ENCODE measurements at places on chromosomes 3 and 15.

- DNase-seq: no peak
These were observed 664 bp upstream of the NR2C2 start for GRCh38 chr3:14946739-14947099.

- DNase-seq: no peak
These were observed 10.1 kb downstream of the PP2D1 start for GRCh38 chr3:20001932-20002331.

GRCh38 chr3:53244271-53244670 is 11.6 kb downstream of the TKT start:
- no peak for DNase-seq

DNA sequence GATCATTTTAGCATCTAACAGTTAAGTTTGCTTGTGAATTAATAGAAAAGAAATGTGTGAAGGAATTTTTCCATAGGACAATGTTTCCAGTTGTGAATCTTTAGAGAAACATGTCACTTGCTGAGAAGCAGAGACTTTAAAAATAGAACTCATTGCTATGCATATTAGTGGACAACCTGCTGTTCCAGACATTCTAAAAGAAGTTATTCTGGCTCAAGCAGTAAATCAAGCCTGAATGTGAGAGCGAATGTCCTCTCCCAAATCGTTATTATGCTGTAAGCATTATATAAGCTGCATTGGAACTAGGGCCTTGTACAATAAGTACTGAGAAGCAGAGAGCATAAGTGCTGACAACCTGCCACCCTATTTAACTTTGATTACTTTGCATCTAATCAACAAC is 990.9 kb downstream of the PLOD2 start:
- DNase-seq: no peak

DNA sequence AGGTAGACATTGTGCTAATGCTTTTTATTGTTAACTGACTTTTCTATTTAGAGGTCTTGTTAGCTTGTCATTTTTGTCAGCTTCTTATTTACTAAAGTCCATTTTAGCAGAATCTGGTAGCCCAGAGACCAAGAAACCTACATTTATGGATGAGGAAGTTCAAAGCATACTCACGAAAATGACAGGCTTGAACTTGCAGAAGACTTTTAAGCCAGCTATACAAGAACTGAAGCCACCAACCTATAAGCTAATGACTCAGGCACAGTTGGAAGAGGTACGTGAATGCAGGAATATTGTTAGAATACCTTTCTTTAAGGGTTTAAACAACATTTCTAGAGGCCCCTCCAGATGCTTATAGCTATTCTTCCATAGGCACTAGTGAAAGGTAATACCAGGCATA is 3.0 kb downstream of the MRPS22 start:
- DNase-seq: no peak

DNA sequence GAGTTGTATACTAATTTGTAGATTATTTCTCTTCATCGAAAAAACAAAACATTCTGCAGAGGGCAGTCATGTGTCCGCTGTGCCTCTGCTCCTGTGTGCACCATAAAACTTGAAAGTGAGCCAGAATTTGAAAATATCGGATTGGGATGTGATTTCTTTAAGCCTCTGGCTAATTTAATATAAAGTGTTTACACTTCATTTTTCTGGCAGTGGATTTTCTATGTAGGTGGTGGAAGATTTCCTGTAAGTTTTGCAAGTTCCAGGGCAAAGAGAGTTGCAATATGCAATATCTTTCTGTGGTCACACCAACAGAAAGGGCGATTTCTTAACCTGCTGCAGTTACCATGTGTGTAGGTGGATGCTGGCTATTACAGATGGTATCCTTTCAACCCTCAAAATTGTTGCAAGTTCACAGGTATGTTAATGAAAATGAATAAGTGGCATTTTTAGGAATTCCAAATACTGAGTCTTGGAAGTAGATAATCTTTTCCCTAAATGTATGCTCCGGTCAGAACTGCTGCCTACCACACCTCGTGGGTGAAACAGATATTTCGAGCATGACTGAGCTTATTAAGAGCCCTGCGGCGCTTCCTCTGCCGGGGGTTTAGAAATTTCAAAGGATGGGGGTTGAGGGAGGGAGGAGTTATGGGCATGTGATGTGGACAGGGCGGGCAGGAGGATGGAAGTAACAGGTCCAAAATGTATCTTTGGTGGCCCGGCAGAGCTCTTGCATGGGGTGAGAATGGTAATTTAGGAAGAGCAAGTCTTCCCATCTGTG is 134.0 kb downstream of the PGPEP1L start:
- peak; percentile 66 for DNase-seq

GRCh38 chr15:65400760-65401610 is 21.8 kb downstream of the IGDCC4 start:
- peak; percentile 98 for DNase-seq

DNA sequence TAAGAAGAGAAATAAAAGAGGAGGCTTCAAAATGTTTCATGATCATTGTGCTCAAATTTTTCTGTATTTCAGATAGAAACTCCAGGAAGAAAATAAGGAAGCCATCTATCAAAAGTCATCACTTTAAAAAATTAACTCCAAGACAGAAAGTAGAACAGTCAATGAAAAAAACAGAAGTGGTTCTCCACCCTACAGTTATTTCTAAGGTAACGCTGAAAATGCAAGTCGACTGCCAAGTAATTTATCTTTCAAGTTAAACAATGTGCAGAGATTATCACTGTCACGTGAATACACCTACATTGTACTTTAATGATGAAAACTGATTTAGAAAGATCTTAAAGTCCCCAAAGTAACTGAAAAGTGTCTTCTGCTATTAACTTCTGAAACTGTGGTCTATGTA is 78.5 kb upstream of the SNRPA1 start:
- peak; percentile 16 for DNase-seq

DNA sequence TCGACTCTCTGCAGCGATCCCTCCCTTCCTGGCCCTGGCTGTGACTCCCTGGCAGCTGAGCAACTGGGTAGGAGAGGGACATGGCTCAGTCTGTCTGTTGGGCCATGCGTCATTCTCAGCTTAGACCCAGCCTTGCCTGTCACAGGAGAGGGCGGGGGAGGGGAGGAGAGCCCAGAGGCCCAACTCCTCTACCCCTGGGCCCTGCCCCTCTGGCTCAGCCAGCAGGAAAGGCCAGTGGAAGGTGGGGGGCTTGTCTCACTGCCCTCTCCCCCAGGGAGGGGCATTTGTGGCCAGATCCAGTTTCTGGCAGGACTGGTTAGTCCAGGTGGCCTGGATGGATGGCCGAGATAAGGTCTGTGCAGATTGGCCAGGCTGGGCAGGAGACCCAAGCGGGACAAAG is 31.6 kb downstream of the DNAJB8 start:
- no peak for DNase-seq

DNA sequence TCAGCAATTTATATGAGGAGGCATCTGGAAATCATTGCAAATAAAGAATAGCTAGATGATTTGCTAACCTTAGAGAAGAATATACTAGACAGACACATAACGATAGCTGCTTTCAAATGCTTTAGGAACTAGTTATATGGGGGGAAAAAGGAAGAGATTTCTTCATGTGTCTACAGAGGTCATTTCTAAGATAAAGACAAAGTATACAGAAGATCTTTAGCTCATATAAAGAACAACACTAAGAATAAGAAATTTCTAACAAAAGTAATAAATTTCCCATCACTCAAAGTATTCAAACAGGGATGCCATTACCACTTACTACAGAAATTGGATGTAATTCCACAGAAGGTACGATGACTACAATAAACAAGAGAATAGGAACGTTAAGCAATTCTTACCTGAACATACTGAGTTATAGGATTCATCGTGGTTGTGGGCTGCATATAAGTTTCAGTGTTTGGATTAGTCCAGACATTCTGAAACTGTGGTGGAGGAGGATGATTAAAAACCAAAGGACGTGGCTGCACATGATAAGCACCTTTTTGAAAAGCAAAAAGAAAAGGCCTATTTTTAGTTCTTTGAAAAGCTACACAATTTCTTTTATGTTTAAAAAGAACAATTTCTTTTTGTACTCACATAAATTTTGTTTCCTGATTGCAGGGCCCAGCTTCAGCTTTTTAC is 8.7 kb downstream of the DAZL start:
- no peak for DNase-seq

- no peak for DNase-seq
These were observed 12.0 kb upstream of the LMAN1L start for GRCh38 chr15:74800559-74801094.

- DNase-seq: no peak
These were observed 233.1 kb upstream of the HES1 start for GRCh38 chr3:193902607-193903511.

GRCh38 chr3:49563040-49563578 is 8.8 kb downstream of the BSN start:
- DNase-seq: no peak

DNA sequence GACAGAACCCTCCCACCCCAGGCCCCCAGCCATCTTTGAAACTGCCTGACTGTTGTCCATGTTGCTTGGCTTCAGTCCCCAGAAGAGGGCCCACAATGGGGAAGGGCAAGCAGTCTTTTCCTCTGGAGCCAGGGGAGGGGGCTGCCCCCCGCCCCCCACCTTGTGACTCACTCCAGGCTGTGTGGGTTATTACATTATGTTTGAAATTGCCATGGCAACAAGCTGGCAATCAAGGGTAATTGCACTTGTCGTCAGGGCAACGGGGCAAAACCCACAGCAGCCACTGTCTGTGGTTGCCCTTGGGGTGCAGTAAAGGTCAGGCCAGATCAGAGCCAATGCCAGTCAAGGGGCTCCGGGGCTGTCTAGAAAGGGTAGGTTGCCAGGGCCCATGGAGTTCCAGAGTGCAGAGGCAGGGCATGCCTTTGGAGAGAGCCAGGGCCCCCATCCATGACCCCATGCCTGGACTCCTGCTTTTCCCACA is 3.1 kb upstream of the CAMKV start:
- peak; percentile 53 for DNase-seq

DNA sequence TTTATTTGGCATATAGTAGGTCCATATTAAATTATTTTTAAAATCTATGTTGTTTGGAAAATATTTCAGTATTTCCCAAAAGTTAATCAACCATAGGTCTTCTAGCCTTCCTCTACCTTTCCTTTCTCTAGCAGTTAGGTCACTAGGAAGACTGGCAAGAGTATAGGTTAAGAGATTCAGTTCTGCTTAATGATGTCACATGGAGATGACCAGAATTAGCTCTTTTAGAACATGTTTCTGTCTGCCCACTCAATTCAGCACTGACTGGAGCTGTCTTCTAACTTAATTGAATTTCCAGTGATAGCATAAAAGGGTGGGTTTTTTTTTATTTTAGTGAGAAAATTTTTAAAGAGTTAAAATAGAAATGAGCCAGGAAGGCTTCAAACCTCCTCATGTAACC is 23.8 kb upstream of the ZBED2 start:
- no peak for DNase-seq

DNA sequence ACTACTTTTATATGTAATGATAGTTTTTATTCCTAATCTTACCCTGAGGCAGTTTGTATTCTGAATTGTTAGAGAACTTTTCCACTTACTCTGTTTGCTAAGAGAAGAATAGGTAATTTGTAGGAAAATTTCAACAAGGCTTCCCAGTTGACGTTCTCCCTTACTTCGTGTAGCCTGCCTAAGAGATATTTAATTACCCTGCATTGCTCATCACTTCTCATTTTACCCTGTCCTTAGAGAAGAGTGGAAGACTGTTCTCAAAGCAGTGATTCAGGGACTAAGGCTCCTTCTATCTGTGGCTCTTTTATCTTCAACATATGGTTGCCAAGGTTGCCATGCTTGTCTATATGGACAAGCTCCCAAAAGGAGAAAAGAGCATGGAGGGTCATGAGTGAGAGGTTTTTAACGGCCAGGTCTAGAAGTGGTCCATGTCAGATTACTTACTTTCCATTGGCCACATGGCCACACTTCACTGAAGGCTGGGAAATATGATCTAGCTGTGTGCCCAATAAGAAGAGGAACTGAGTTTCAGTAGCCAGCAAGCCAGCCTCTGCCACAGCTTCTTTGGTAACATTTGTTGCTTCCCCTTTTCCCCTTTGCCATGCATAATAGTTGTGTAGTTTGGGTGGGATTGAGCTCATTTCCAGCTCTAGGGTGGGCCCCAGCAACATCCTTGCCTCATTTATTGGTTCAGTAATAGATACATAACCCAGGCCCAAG is 22.1 kb downstream of the PDE8A start:
- DNase-seq: peak; percentile 93

- DNase-seq: no peak
These were observed 96.0 kb downstream of the GTPBP8 start for GRCh38 chr3:113086560-113087461.

- DNase-seq: no peak
These were observed 3.5 kb upstream of the ALDH1A2 start for GRCh38 chr15:58069008-58069407.

DNA sequence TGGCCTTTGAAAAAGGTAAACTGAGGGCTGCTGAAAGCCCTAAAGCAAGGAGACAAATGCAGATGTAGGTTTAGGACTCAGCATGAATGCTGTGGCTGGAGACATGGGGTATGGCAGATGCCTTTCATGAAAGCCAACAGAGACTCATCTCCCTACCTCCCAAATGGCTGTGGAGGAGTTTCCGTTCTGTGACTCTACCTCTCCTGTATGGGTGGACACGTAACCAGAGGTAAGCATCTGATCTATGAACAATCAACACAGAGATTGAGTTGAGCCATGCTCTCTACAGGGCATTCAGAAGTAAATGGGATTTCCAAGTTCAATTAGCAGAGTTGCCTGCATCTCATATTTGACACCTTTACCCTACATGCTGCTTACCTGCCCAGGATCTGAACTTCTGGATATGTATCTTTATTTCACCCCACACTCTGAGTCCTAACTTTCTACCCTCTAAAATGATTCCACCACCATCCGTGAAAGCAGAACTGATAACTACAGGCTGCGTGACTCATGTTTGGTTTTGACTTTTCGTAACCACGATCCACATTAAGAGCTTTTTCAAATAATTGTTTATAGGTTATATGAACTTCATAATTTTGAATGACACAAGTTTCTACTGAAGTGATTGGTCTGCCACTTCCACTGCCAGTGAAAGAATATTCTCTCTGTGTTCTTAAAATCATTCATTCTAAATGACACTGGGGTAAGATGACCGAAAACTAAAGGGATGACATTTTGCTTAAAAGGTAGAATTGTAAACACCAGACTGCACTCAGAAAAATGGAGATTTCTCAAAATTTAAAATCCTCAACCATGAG is 1058.7 kb downstream of the FHIT start:
- no peak for DNase-seq

- DNase-seq: peak; percentile 74
These were observed 65.0 kb downstream of the FRMD4B start for GRCh38 chr3:69320871-69321271.

DNA sequence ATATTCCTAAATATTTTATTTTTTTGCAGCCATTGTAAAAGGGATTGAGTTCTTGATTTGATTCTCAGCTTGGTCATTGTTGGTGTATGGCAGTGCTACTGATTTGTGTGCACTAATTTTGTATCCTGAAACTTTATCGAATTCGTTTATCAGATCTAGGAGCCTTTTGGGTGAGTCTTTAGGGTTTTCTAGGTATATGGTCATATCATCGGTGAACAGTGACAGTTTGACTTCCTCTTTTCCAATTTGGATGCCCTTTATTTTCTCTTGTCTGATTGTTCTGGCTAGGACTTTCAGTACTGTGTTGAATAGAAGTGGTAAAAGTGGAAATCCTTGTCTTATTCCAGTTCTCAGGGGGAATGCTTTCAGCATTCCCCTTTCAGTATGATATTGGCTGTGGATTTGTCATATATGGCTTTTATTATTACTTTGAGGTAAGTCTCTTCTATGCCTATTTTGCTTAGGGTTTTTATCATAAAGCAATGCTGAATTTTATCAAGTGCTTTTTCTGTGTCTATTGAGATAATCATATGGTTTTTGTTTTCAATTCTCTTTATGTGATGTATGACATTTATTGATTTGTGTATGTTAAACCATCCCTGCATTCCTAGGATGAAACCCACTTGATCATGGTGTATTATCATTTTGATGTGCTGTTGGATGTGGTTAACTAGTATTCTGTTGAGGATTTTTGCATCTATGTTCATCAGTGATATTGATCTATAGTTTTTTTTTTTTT is 11.4 kb upstream of the SLC9A9 start:
- no peak for DNase-seq
